Fibroblast of villous mesenchyme (primary cell): ENCODE measurements at places on chromosomes 3 and 15.

DNA sequence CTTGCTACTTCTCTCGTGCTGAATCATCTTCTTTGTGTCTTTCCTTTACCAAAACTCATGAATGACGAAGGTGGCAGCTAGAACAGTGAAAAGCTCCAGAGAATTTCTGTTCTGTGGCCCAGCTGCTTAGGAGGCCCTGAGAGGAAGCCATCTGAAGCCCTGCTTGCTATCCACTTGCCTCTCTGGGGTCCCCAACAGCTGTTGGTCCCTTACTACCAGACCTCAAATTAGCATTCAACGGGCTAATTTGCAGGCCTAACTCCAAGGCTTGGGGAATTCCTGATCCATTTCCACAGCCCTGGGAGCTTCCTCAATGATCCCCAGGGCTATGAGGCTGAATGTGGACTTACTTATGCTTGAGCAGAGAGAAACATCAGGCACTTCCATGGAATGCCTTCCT, 37.5 kb upstream of the FSTL1 start:
- no peak for DNase-seq

- no peak for DNase-seq
These were observed 665.4 kb upstream of the CBLB start for GRCh38 chr3:106534206-106534605.

- no peak for DNase-seq
These were observed 149.5 kb downstream of the MEX3B start for GRCh38 chr15:81896356-81896755.

- no peak for DNase-seq
These were observed 11.9 kb downstream of the PRKAR2A start for GRCh38 chr3:48835650-48836366.

DNA sequence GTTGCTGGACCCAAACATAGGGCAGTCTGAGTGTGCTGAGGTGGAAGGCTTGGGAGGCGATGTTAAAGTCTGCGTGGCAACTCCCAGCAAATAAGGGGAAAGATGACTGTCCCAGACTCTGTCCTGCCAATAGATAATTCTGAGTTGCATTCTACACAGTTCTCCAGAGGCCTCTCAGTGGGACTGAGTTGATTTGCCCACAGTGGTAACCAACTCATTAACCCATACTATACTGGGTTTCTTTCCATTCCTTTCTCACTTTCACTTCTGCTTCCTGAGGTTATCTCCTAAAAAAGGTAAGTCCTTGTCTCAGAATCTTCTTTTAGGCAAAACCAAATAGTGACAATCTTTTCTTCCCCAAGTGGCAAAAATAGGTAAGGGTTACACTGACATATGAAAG, 549.9 kb upstream of the DPPA4 start:
- DNase-seq = no peak

GRCh38 chr15:76803049-76803571, 102.0 kb downstream of the SCAPER start:
- peak; percentile 9 for DNase-seq

DNA sequence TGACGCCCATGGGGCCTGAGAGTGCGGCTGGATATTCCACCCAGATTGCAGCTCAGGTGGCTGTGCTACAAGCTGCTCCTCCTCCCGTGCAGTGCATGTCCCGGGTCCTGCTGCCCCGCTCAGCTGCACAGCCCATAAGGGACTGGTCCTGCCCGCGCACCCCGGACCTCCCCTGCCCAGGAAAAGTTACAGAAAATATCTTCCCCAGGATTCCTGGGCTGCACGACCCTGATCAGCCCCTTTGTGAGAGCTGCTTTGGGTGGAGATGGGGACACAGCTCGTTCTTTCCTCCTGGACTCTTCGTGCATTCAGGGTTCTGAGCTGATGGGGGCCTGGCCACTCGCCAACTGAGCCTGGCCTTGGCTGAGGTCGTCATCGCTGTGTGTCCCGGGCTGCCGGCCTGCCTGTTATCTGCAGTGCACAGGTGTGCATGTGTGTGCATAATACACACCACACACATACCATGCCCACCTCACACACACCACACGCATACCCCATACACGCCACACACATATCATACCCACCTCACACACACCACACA, 28.8 kb downstream of the APBA2 start:
- no peak for DNase-seq

GRCh38 chr3:30628901-30629590, 22.6 kb downstream of the TGFBR2 start:
- DNase-seq = no peak

GRCh38 chr15:74044267-74045110, 37.9 kb downstream of the GOLGA6A start:
- no peak for DNase-seq

- DNase-seq = no peak
These were observed 69.0 kb upstream of the RAD18 start for GRCh38 chr3:9032231-9032777.

- DNase-seq = peak; percentile 73
These were observed 126.0 kb downstream of the MYLK start for GRCh38 chr3:123758081-123758564.

DNA sequence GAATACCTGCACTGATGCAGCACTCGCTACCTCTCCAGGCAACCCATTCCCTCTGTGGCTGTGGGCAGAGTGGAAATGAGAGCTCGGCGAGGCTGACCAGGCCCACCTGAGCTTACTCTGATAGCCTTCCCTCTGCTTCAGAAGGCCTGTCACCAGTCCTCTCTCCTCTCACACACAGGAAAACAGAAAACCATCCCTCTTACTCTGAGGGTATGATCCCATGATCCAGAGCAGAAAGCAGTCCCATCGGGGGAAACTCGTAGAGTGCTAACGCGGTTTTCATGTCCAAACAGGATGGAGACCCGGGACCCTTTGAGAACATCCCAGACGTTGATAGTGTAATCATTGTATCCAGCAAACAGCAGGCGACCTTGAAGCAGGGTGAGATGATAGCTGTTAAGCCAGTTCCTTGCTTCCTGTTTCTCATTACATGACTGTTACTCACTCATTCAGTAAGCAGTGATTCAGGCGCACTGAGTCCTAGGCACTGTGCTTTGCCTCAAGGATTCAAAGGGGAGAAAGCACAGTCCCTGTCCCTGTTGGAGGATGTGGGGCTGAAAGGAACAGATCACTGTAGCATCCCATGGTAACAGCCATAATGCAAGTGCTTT, 11.8 kb upstream of the BCL2L10 start:
- DNase-seq = peak; percentile 63

- DNase-seq = no peak
These were observed 99.4 kb downstream of the RPL39L start for GRCh38 chr3:187039723-187040414.

DNA sequence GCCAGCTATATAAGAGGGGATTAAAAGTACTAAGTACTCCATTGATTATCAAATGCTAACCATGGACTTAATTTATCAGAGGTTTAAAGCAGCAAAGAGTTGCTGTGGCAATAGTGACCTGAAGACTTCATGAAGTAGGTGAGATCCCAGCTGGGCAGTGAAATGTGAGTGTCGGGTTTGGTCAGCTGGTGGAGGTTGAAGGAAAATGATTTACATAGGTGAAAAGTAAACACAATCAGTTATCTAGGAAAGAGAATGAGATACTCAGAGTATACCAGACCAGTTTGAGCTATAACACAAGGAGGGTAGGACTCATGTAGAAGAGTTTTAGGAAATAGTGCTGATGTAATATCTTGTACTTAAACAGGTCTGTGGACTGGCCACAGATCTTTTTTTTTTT, 16.5 kb upstream of the FBXO22 start:
- no peak for DNase-seq

DNA sequence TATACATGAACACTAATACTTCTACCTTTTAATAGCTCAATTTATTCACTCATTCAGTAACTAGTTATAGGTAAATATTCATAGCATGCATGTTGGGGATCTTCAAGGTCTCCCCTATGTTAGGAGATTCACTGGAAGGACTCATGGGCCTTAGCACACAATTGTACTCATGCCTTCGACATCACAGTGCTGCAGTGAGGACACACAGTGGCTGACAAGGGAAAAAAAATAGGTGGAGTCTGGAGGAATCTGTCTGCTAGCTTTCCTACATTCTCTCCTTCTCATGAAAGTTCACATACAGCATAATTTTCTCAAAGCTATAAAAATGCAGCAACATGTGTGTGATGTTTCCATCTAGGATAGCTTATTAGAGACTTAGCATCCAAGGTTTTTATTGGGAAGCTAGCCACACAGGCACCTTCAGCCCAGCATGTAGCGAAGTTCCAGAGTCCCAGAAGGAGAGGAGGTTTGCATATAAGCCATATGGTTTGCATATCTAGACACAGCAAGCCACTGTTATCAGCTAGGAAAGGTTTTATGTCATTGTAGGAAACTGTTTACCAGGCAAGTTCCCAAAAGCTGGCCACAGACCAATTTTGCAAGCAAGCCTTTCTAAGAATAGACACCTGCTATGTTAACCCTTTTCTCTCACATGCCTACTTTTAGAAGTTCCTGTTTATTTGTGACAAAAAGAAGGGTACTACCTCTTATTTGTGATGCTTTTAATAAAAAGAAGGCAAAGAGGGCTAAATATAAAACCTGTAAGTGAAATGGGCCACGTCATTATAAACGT, 46.4 kb downstream of the MORC1 start:
- DNase-seq = no peak

DNA sequence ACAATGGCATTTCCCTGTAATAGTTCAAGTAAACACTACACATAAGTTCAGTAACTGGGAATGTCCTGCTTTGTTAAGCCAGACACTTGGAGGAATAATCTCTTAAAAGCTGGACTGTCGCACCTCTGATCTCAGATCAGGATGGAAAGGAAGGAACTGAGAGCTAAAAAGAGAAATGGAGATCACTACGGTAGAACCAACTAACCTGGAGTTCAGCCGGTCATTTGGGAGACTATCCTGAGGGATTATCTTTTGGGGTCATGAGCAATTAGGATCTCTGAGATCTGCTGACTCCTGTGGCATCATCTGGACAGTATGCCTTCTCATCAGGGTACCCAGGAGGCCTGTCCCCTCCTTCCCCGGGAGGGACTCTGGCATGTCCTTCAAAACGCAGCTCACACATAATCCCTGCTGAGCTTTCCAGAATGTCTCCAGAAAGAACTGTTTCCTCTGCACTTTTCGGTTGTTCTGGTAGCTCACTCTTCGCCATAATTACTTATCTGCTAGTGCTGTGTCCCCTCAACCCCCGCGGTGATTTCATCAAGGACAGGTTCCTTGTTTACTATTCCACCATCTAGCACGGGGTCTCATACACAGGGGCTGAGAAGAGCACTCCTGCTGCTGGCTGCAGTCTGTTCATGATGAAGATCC, 115.6 kb downstream of the SENP2 start:
- DNase-seq = no peak

- peak; percentile 72 for DNase-seq
These were observed 10.2 kb upstream of the PLXND1 start for GRCh38 chr3:129616713-129617112.

DNA sequence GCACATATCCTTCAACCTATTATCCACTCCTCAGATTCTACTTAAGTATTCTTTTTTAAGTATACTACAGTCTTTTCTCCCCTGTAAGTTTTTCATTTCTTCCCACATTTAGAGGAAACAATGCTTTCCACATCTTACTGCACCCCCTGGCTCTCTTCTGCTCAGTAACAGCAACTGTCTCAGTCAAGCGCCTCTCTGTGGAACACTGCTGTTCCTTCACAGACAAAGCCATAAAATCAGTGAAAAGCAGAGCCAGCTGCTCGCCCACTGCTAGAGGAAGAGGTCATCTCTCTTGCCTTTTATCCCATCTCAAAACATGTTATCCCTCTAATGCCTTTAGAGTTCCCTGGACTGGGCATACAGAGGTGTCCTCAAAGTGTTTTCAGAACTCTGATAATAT, 24.8 kb downstream of the SERP1 start:
- peak; percentile 18 for DNase-seq

GRCh38 chr3:64995857-64996551, 308.2 kb upstream of the ADAMTS9 start:
- peak; percentile 23 for DNase-seq

DNA sequence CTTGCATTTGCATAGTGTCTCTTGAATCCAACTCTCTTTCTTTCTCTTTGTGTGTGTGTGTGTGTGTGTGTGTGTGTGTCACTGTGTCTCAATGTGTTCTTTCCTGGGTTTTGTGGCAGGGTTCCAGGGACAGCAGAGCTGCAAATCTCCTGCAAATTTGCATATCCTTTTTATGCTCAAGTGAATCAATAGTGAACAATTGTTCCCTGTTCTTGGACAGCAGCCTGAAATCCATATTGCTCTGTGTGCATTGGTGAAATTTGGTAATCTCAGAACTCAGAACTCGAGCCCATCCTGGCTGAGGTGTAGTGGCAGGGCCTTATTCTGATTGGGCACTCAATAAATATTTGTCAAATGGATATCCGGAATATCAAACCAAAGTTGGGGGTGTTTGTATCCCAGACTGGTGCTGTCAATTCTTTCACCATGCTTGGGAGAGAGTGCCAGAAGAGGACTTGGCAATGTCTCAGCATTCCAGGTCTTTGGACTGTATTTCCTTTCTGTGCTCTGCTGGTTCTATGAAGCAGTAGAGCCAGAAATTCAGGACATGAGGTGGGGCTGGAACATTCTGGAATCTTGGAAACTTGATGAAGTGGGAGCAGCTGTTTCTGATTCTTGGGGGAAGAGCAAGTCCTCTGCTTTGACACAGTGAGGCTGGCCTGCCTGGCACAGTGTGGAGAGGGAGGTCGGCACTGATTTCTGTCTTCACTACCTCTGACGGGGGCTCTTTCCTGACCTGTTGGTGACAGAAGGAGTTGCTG, 380.6 kb upstream of the C2CD4B start:
- DNase-seq = no peak

DNA sequence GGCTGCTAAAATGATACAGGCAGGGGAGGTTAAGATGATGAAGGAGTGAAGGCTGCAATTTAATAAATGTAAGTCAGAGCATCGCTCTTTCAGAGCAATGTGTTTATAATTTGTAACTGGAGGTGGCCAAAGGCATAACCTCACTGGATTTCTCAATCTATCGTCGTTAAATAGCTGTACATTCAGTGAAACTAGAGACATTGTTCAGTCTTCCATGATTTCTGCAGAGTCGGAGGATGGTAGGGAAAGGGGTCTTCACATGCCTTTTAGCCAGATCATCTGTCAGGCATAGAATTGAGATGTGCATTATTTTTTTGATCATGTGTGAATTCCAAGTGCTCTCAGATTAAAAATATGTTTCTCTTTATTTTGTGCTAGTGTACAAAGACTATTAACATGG, 315.4 kb downstream of the OXSM start:
- DNase-seq = no peak

DNA sequence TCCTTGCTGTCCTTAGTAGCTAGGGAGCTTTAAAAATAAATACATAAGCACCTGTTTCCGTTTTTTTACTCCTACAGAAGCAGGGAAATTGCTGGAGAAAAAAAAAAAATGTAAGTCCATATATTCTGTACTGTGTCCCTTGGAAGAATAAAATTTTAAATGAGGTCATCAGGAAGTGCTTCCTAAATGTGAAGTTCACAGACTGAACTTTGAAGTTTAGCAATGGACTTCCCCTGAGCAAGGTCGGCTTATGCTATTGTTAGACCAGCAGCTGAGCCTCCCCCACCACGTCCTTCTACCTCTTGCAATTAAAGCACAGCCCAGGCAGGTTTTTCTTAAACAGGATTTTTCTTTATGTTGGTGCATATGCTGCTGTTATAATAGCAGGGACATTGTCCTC, 26.3 kb downstream of the LIPC start:
- no peak for DNase-seq

- no peak for DNase-seq
These were observed 249.0 kb downstream of the AGBL1 start for GRCh38 chr15:86328658-86329057.

- peak; percentile 80 for DNase-seq
These were observed 52.6 kb downstream of the U2SURP start for GRCh38 chr3:143054011-143054410.
